Renal cortex interstitium (tissue), 15 donors: ENCODE measurements at places on chromosomes 13 and 19.

DNA sequence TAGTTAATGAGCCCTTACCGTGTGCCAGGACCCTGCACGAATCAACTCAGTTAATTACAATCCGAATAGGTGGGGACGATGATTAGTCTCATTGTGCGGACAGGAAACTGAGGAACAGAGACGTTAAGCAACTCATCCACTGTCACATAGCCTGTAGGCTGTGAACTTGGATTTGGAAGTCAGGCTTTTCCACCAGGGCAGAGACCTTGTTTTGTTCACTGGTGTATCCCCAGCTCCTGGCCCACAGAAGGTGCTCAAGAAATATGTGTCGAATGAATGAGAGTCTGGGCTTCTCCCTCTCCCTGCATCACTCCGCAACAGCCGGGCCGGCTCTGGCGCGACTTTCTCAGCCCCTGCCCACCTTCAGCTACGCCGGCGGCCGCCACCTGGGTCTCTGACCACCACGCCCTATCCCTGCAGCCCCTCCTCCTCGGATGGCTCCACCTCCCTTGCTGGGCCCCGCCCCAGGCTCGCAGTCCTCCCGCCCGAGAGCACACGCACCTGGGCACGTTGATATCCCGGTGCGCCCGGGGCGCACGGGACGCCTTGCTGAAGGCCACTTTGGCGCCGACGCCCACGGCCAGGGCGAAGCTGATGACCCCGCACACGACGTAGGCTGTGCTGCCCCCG, 1.3 kb downstream of the SHISA7 start:
- DNase-seq: no peak

- no peak for DNase-seq
Measured at GRCh38 chr13:100274942-100275506, 186.1 kb downstream of the PCCA start.

GRCh38 chr13:96771486-96772367, 222.5 kb downstream of the OXGR1 start:
- DNase-seq: no peak

DNA sequence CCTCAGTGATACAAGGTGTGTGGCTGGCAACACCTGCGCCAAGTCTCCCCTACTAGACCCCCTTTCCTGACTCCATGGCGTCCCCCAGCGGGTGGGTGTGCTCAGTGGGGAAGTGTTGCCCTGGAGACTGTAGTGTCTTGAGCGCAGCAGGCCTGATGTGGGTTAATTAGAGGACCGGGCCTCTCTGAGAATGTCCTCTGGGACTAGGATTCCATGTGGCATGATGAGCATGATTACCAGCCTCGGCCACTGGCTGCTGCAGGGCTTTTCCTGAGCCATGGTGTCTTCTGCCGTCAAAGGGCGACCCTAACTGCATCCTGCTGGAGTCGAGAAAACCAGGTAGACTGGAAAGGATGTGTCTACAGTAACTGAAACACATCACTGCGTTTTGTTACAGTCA, 28.1 kb downstream of the MICOS13 start:
- DNase-seq: no peak

DNA sequence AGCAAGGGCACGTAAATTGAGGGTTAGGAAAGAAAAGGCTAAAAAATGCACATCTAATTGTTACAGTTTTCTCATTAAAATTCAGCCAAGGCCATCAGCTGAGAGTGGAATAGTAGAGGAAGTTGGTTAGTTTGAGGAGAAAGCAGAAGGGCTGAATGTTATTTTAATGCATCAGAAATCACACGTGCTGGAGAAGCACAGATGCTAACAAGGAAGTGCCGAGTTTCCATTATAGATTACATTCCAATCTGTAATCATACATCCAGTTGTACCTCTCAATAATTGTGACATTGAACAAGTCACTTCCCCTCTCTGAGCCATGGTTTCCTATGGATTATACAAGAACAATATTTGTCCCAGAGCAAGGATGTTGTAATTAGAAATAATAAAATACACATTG, 25.1 kb downstream of the FPR3 start:
- DNase-seq: no peak

- DNase-seq: no peak
Measured at GRCh38 chr19:48997972-48998371, 4.3 kb downstream of the RUVBL2 start.

GRCh38 chr13:80361298-80361697, 20.4 kb upstream of the SPRY2 start:
- no peak for DNase-seq

GRCh38 chr13:40611635-40612034, 54.8 kb downstream of the FOXO1 start:
- no peak for DNase-seq

DNA sequence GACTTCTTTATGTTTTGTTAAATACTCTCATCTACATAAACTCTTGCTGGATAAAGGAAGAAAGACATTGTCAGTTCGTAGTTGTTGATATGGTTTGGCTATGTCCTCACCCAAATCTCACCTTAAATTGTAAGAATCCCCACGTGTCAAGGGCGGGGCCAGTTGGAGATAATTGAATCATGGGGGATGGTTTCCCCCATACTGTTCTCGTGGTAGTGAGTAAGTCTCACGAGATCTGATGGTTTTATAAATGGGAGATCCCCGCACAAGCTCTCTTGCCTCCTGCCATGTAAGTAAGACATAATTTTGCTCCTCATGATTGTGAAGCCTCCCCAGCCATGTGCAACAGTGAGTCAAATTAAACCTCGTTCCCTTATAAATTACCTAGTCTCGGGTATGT, 3.6 kb downstream of the ADGRE1 start:
- DNase-seq: no peak

- no peak for DNase-seq
Measured at GRCh38 chr13:111119966-111120365, 4.9 kb downstream of the ARHGEF7 start.

GRCh38 chr13:92547266-92547665, 679.3 kb upstream of the GPC6 start:
- no peak for DNase-seq

DNA sequence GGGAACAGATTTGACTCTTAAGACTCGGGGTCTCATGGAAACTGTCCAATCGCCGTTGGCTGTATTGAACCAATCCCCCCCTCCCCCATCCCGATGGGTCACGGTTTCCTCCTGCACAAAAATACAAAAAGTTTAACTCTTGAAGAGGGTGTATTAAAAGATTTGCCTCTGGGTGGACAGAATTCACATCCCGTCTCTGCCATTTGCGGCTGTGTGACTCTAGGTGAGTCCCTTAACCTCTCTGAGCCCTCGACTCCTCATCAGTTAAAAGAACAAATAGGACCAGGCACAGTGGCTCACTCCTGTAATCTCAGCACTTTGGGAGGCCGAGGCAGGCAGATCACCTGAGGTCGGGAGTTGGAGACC, 31.3 kb upstream of the FEM1A start:
- DNase-seq: no peak

GRCh38 chr13:80584306-80584705, 243.4 kb upstream of the SPRY2 start:
- DNase-seq: no peak

- no peak for DNase-seq
Measured at GRCh38 chr19:38727868-38728660, 16.2 kb downstream of the CAPN12 start.
